Colonic mucosa (tissue), 4 donors: ENCODE measurements at places on chromosomes 11 and 22.

GRCh38 chr11:75328426-75329277 is 22.8 kb downstream of the ARRB1 start:
- peak; percentile 88 for DNase-seq

DNA sequence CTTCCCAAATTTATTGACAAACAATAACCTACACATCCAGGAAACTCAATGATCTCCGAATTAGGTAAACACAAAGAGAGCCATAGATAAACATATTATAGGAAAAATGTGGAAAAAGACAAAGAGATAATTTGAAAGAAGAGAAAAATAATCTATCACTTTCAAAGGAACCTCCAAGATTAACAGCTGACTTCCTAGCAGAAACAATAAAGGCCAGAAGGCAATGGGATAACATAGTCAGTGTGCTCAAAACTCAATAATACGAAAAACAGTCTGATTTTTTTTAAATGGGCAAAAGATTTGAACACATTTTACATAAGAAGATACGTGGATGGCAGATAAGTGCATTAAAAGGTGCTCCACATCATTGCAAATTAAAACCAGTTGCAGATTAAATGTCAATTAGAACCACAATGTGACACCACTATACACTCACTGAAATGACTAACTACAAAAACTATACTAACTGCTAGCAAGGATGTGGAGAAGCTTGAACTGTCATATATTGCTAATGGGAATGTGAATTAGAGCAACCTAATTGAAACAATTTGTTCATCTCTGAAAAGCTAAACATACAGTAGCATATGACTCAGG is 300.4 kb downstream of the TMEM135 start:
- no peak for DNase-seq

- peak; percentile 78 for DNase-seq
Observed at GRCh38 chr22:31229402-31230079, 17.4 kb downstream of the LIMK2 start.

- no peak for DNase-seq
Observed at GRCh38 chr11:119936426-119936825, 201.5 kb downstream of the TRIM29 start.

- no peak for DNase-seq
Observed at GRCh38 chr11:118652681-118653181, 26.7 kb downstream of the TREH start.

DNA sequence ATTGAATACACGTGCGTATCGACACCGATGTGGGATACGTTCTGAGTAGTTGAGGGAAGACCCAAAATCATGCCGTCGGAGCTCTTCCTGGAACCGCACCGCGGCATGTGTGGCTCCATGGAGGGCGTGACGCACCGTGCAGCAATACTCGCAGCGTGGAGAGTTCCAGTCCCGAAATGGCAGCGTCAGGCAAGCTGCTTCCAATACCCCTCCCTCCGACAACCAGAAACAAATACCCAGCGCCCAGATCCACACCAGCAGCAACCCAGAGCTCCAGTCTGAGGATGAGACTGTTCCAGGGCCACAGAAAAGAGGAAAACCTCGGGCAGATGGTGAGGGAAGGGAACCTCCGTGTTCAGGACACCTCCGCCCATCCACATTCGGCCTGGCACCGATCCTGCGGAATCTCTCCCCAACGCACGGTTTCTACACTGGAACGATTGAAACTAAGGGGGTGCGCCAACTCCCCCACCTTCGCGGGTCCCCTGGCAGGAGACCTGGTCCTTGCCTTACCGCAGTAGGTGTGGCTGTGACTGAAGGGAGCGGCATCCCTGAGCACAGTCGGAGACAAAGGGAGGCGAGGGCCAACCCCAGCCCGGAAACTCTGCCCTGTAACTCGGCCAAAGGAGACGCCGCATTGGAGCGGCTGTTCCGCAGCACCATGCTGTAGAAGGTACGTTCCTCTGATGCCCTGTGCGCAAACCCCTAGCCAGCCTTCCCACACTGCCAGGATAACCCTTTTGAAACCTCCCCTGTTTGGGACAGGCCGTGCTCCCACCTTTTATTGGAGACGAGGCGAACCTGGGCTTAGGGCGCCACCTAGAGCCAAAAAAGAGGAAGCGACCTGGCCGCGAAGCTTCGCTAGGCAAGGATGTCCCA is 28.2 kb downstream of the DBX1 start:
- peak; percentile 66 for DNase-seq

- no peak for DNase-seq
Observed at GRCh38 chr11:126782810-126783209, 217.8 kb downstream of the KIRREL3 start.

GRCh38 chr22:37303821-37304274 is 21.5 kb downstream of the CYTH4 start:
- no peak for DNase-seq

- no peak for DNase-seq
Observed at GRCh38 chr22:25054943-25055511, 102.5 kb downstream of the KIAA1671 start.

DNA sequence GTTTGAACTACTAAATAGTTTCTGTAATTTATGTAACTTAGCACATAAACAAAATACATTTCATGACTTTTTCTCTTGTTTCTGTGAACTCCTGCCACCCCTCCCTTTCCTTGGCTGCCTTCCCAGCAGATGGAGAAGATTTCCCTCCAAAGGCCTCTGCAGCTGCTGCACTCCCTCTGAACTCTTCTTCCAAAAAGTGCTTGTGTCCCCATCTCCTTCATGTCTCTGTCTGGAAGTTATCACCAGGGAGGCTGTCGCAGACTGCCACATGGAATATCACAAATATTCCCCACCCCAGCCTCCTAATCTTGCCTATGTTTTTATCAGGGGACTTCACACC is 1068.3 kb downstream of the OPCML start:
- DNase-seq = no peak

DNA sequence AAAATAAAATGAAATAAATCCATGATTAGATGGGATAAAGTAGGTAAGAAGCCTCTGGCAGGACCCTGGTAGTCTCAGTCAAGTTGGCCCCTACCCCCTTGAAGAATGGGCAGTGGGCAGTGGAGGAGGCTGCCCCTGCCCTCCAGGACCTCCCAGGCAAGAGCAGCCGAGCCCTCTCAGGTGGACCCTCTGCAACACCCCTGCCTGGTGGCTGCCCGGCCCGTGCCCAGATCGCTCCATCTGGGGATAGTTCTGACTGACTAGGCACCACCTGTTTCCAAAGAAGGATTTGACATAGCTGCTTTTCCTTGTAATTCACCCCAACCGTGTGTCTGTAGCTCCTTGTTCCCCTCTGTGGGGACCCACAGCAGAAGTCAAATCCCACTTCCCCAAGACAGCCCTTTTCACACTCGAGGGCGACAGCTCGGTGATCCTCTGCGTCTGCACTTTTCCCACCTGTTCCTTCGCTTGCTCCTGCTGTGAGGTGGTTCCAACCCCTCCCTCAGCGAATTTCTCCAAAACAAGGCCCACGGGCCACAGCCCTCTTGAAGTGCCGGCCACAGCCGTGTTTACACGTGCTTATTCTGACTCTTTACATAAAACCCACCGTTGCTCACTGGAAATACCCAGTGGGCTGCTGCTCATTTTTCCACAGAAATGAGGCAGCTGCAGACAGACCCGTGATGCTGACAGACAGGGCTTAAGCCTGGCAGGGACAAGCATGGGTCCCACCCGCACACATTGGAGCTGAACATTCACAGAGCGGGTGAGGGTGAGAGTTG is 5.5 kb upstream of the TMPRSS13 start:
- DNase-seq = no peak

GRCh38 chr11:8681837-8682302 is 595 bp downstream of the TRIM66 start:
- DNase-seq = no peak

DNA sequence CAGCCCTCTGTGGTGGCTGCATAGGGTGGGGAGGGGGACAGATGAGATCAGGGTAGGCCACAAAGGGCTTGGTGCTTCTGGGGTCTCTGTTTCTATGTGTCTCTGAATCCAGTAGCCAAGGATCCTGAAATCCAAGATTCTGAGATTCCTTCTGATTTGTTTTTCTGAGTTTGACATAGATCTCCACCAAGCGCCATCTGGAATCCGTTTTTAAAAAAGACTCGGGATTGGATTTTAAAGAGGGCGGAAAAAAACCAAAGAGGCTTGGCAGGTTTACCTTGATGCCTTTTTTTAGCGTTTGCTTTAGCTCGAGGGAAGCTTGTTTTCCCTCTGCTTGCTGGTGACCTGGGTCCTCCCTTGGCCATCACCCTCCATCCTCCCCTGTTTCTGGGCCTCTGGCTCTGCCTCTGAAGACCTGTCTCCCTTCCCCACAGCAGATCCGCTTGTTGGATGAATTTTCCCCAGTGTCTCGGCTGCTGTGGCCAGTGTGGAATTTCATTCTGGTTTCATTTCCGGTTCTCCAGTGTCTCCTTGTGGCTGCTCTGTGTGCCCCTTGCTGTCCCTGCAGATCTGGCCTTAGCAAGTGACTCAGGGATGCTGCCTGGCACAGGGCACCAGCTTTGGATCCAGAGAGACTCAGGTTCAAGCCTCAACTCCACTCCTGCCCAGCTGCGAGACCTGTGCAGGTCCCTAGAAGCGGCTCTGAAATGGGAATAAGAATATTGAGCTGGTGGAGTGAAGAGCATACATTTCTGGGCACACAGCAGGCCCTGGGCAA is 15.1 kb downstream of the SYNGR1 start:
- DNase-seq = no peak

DNA sequence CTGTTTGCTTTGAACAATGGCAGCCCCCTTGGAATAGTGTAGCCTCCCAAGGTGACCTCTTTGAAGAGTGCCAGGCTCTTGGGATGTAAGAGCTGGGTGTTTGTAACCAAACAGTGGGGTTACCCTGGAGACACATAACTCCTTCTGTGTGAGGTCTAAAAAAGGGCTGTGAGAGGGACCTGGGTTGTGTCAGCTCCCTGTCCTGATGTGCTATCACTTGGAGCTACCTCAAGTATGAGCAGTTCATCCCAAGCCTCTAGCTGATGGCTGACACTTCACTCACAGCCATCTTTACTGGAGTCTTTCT is 40.2 kb downstream of the TSPAN18 start:
- DNase-seq = no peak

- DNase-seq = no peak
Observed at GRCh38 chr11:69817265-69818230, 1.7 kb downstream of the FGF3 start.

- DNase-seq = no peak
Observed at GRCh38 chr11:69635804-69636511, 5.0 kb upstream of the CCND1 start.

- DNase-seq = no peak
Observed at GRCh38 chr11:117761993-117762392, 35.0 kb downstream of the DSCAML1 start.

DNA sequence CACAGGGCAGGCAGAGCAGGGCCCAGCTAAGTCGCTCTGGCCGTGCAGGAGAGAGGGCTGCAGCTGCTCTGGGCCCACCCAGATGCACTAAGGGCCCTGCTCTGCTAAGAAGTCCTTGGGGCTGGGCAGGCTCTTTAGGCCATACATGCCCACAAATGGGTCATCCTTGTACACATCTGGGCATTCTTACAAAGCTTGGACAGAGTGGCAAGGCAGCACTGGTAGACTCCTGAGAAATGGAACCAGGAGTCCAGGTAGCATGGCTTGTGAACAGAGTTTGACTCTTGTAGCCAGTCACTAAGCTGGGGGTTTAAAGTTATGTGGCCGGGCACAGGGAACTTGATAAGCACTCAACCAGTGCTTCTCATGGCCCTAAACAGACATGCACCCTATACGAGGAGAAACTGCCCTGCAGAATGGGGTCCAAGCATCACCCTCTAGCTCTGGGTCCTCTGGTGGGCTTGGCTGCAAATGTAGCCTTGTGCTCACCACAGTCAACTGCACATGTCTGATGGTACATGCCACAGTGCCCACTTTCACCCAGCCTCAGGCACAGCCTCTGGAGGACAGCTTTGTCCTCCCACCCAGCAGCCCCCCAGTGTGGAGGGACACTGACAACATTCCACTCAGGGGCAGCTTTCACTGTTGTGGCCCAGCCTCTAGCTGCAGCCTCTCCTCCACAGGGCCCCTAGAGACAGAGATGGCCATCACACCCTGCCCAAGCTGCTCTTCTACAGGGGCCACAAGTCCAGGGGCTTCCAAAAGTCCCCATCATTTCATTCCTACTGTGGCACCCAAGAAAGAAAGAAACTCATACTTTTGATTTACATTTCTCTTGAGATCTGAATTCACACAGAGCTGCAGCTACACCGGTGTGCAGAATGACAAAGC is 75.2 kb downstream of the DGCR2 start:
- DNase-seq = no peak

GRCh38 chr11:34659096-34659733 is 38.3 kb downstream of the EHF start:
- no peak for DNase-seq

DNA sequence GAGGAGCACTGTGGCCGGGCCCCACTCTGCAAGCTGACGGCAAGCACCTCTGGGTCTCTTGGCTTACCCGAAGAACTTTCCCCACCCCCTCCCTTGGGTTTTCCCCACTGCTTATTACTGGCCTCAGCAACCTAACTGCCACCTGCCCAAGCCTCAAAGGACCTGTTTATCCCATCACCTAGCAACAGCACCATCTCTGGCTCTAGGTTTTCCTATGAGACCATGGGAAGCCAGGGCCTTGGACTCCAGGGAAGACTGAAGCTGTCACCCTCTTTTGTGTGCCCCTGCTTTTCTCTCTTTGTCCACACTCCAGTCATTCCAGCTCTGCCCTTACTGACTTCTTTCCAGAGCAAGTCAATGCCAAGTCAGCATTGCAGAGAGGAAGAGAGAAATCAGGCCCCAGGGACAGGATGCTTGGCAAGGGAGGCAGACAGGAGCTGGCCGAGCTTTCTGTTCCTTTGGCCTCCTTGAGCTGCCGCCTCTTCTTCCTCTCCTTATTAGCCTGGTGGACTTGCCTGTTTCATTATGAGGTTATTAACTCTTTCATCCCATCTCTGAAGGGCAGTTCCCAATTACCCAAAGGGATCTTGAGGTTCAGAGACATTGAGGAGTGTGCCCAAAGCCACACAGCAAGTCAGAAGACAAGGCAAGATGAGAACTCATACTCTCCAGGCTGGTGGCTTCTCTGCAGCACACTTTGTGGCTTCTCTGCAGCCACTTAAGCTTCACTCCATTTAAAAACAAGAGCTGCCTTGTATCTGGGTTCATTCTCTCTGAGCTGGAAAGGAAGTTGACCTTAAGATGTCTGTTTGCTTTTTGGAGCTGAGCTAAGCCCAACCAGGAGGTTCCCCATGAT is at the start of gene SMIM35:
SMIM35 (minus strand) TSS at position 51 of the 856 bp plus-strand sequence. CDS start 206 bp downstream, outside the sequence.
- no peak for DNase-seq

- no peak for DNase-seq
Observed at GRCh38 chr22:43449831-43450225, 38.0 kb downstream of the MPPED1 start.

DNA sequence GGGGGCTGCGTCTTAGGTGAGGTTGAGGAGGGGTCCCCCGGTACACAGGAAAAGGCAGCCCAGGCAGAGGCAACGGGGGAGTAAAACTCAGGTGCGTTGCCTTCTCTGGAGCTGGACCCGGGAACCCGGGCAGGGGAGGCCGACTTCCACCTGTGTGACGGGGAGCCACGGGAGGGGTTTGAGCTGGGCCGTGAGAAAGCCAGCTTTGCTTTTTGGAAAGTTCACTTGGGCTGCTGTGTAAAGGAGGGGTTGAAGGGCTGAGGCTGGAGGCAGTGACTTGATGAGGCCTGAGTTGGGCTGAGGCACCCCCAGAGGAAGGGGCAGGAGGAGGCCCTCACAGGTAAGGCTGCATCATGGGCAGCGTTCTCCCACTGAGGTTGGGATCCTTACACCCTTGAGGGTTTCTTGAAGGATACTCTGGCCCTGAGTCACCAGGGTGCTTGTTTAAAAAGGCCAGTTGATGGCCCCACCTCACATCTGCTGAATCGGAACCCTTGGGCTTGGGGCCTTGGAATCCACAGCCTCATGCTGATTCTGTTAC is 47.2 kb downstream of the CHRDL2 start:
- no peak for DNase-seq
